Neural progenitor cell (in vitro differentiated cells): ENCODE measurements at places on chromosomes 6 and 20. TPM values are rescaled to one million over a fixed set of nuclear protein-coding genes. Genes with fewer than 3 reads are reported as not detected.

DNA sequence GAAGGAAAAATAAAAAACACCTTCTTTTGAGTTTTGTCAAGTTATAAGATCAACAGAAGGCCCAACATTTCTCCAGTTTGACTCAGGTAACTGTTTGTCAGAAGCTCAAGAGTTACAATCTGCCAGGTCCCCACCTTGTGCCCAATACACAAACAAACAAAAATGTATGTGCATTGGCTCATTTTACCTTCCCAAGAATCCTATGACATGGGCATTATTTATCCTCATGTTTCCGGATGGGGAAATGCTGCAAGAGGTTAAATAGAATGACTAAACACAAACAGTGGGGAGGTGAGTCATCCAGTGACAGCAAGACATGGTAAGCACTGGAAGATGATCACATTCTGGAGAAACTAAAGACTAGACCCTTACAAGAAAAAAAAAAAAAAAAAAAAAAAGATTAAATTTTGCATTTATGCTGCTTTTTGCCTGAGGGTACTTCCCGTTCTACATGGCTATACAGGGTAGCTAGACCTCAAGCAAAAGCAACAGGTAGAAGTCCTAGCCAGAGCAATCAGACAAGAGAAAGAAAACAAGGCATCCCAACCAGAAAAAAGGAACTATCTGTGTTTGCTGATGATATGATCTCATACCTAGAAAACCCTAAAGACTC is 23.6 kb upstream of the ANKRD60 start:
- no peak for DNase-seq
- H3K27ac ChIP-seq, result no peak overlapping the region
- H3K36me3 ChIP-seq, result no peaks in the 10 kb centered on the region
- no peaks in the 10 kb centered on the region for H3K4me1 ChIP-seq

GRCh38 chr6:46011188-46012085 is 4.2 kb downstream of the CLIC5 start:
- peaks cover 42% of the 10 kb centered on the region for H3K27me3 ChIP-seq
- H3K27ac ChIP-seq, result no peak overlapping the region
- no peaks in the 10 kb centered on the region for H3K36me3 ChIP-seq

DNA sequence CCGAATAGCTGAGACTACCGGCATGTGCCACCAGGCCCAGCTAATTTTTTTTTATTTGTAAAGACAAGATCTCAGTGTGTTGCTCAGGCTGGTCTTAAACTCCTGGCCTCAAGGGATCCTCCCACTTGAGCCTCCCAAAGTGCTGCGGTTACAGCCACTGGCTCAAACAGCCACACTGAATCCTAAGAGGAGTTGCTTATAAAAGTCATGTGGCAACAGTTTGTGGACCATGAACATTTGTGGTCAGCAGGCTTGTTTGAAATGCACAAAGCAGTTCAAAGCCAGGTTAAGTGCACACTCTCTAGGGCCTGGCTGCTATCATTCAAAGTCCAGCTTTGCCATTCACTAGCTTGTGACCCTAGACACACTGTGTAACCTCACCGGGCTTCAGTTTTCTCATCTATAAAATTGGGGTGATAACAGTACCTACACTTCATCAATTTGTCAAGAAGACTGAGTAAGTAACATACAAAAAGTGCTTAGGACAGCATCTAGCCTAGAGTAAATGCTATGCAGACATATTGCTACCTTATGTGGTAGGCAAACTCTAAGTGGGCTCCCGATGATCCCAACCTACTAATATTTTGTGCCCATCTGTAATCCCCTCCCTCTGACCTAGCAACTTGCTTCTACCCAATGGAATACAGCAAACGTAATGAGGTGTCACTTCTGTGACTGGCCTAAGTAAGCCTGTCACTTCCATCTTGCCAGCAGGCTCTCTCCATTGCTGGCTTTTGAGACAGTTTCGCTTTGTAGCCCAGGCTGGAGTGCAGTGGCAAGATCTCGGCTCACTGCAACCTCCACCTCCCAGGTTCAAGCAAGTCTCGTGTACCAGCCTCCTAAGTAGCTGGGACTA is 122.9 kb downstream of the ZMYND8 start:
- H3K27me3 ChIP-seq, result no peaks in the 10 kb centered on the region
- DNase-seq, result no peak
- H3K4me3 ChIP-seq, result no peak overlapping the region
- peaks cover 17% of the 10 kb centered on the region for H3K36me3 ChIP-seq
- H3K27ac ChIP-seq, result no peak overlapping the region

DNA sequence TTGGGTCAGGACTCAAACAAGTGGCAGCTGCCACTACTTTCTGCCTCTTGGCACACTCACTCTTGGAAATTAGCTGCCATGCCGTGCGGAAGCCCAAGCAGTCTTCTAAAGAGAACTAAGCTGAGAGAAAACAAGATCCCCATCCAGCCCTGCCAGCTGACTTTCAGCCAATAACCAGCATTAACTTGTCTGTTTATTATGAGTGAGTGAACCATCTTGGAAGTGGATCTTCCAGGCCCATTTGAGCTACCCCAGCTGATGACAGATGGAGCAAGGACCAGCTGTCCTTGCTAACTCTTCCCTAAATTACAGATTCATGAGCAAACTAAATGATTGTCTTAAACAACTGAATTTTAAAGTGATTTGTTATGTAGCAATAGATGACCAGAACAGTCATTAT is 73.9 kb upstream of the RBM24 start:
- no peaks in the 10 kb centered on the region for H3K27me3 ChIP-seq
- no peaks in the 10 kb centered on the region for H3K36me3 ChIP-seq
- H3K4me1 ChIP-seq, result peaks cover 3% of the 10 kb centered on the region
- no peak for DNase-seq

GRCh38 chr6:48813836-48814235 is 649.2 kb downstream of the MMUT start:
- no peaks in the 10 kb centered on the region for H3K36me3 ChIP-seq
- H3K4me1 ChIP-seq, result no peaks in the 10 kb centered on the region
- H3K27me3 ChIP-seq, result no peaks in the 10 kb centered on the region
- no peak overlapping the region for H3K4me3 ChIP-seq
- no peak for DNase-seq

- H3K4me3 ChIP-seq, result no peak overlapping the region
- H3K27ac ChIP-seq, result no peak overlapping the region
- no peaks in the 10 kb centered on the region for H3K4me1 ChIP-seq
- DNase-seq, result peak; percentile 78
- H3K36me3 ChIP-seq, result no peaks in the 10 kb centered on the region
- peaks cover 10% of the 10 kb centered on the region for H3K27me3 ChIP-seq
These were observed 8.9 kb downstream of the BPIFB1 start for GRCh38 chr20:33291830-33292355.

GRCh38 chr6:45566882-45567281 is 189.1 kb upstream of the SUPT3H start:
- H3K4me3 ChIP-seq, result no peak overlapping the region
- H3K4me1 ChIP-seq, result peaks cover 15% of the 10 kb centered on the region
- H3K36me3 ChIP-seq, result no peaks in the 10 kb centered on the region
- H3K27me3 ChIP-seq, result no peaks in the 10 kb centered on the region
- DNase-seq, result peak; percentile 82

DNA sequence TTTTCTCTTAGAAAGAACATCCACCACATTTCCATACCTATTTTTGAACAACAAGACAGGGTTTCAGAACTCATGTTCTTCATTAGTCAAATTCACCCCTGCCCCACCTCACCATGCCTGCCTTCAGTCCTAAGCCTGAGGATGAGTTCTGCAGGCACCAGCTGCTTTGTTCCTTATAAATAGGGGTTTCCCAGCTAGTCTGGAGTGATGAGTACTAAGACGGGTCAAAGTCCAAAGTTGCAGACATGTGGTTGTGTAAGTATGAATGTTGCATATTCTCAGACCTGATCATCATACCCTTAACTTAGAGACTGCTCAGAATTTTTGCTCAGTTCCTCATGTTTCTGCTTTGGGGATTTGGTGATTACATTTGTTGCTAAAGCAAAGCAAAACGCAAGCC is 257.7 kb upstream of the CDYL start:
- no peak overlapping the region for H3K27ac ChIP-seq
- no peaks in the 10 kb centered on the region for H3K4me1 ChIP-seq
- DNase-seq, result no peak
- H3K27me3 ChIP-seq, result no peaks in the 10 kb centered on the region
- no peaks in the 10 kb centered on the region for H3K36me3 ChIP-seq
- H3K4me3 ChIP-seq, result no peak overlapping the region

GRCh38 chr20:14838663-14839628 is 501.5 kb upstream of the FLRT3 start:
- H3K36me3 ChIP-seq, result no peaks in the 10 kb centered on the region
- H3K27me3 ChIP-seq, result no peaks in the 10 kb centered on the region
- DNase-seq, result no peak
- no peaks in the 10 kb centered on the region for H3K4me1 ChIP-seq
- no peak overlapping the region for H3K4me3 ChIP-seq

DNA sequence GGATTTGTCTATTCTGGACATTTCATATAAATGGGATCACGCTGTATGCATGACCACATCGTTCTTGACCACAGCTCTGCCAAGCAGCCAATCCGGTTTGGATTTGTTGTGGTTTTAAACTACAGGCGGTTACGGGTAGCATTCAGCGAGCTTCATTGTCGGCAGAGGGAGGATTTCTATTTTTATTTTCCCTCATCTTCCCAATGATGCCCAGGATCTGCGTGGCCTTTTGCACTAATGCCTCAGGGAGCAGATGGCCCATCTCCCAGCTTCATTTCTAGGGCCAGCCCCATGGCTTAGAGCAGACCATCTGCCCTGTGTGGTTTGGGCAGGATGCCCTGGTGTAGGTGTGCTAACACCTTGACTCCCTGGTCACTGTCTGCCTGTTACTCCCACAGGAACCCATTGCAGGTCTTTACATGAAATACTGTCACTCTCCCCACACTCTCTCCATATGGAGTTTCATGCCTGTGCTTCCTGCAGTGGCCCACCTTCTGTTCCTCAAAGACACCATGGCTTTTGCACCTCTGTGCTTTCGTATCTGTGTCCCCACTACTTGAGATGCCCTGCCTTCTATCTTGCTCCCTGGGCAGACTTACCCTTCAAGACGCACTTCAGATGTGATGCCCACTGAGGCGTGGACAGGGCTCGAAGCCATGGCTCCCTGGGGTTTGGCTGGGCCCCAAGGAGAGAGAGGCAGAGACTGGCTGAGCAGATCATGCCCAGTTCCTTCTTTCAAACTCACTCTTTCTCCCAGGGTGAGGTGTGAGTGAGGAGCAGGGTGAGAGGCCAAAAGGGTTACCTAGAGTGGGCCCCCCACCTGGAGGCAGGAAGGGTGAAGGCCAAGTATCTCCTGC is 26.0 kb downstream of the SDCBP2 start:
- no peak overlapping the region for H3K27ac ChIP-seq
- peaks cover 8% of the 10 kb centered on the region for H3K4me1 ChIP-seq
- no peaks in the 10 kb centered on the region for H3K36me3 ChIP-seq
- H3K27me3 ChIP-seq, result no peaks in the 10 kb centered on the region
- no peak overlapping the region for H3K4me3 ChIP-seq
- DNase-seq, result no peak

- H3K4me1 ChIP-seq, result no peaks in the 10 kb centered on the region
- H3K4me3 ChIP-seq, result no peak overlapping the region
- no peak for DNase-seq
- no peak overlapping the region for H3K27ac ChIP-seq
These were observed 34.9 kb upstream of the AKIRIN2 start for GRCh38 chr6:87736809-87737540.

GRCh38 chr20:39453890-39454289 is 491.7 kb downstream of the DHX35 start:
- H3K36me3 ChIP-seq, result no peaks in the 10 kb centered on the region
- no peak overlapping the region for H3K4me3 ChIP-seq

- H3K4me1 ChIP-seq, result no peaks in the 10 kb centered on the region
- no peaks in the 10 kb centered on the region for H3K36me3 ChIP-seq
- H3K27me3 ChIP-seq, result peaks cover 15% of the 10 kb centered on the region
- DNase-seq, result no peak
These were observed 94.1 kb downstream of the YTHDF1 start for GRCh38 chr20:63121749-63122405.

- no peak for DNase-seq
- no peaks in the 10 kb centered on the region for H3K27me3 ChIP-seq
- no peak overlapping the region for H3K27ac ChIP-seq
- no peak overlapping the region for H3K4me3 ChIP-seq
- no peaks in the 10 kb centered on the region for H3K4me1 ChIP-seq
- peaks cover 4% of the 10 kb centered on the region for H3K36me3 ChIP-seq
These were observed 15.7 kb downstream of the ATG5 start for GRCh38 chr6:106309766-106310373.

DNA sequence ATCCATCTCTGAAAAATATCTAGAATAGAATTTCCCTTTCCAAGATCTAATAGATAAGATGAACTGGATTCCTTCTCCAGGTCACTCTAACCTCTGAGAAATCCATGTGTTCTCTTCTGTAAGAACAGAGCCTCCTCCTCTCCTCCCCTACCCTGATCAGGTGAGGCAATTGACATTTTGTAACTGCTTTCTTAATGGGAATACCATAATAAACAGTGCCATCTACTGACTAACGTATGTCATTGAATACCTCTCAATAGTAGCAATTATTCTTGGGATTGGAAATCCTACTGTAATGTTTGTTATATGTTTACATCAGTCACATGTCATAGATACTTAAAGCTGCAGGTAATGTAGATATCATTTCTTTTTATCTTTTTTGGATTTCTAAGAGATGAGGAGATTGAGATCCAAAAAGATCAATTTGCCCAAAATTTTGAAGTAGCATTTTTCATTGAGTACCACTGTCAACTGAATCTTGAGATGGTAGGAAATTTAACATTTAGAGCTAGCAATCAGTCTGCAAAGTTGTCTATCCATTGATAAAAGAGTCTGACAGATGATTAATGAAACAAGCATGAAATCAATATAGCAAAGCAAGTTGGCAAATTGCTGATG is 365.8 kb upstream of the HSF2 start:
- no peak overlapping the region for H3K27ac ChIP-seq
- no peak overlapping the region for H3K4me3 ChIP-seq
- no peaks in the 10 kb centered on the region for H3K27me3 ChIP-seq
- DNase-seq, result peak; percentile 82
- no peaks in the 10 kb centered on the region for H3K36me3 ChIP-seq

NRSN1 gene
- total RNA-seq, result 0.19 and 0.31 TPM in 2 replicates

GINS1 gene
- 51.4 and 69.6 TPM in 2 replicates for total RNA-seq

CHMP4B gene
- total RNA-seq, result 40.7 and 51.4 TPM in 2 replicates

PGC gene
- total RNA-seq, result not detected in 2 replicates

MEP1A gene
- total RNA-seq, result not detected in 2 replicates

ADGRG6 gene
- 0.39 and 0.93 TPM in 2 replicates for total RNA-seq

LINC00237 gene
- total RNA-seq, result not detected in 2 replicates

RAB44 gene
- total RNA-seq, result 0.03 TPM in 1 of 2 replicates, not detected in the other

COL19A1 gene
- 0.03 TPM in 1 of 2 replicates, not detected in the other for total RNA-seq

MLN gene
- not detected in 2 replicates for total RNA-seq

ARMC2 gene
- 2.9 and 3.7 TPM in 2 replicates for total RNA-seq

TGM2 gene
- 0.22 and 0.28 TPM in 2 replicates for total RNA-seq

C2 gene
- total RNA-seq, result 1.1 and 1.4 TPM in 2 replicates

AHCY gene
- total RNA-seq, result 184 and 269 TPM in 2 replicates

EDN3 gene
- 0.28 TPM in 1 of 2 replicates, not detected in the other for total RNA-seq

RALGAPA2 gene
- total RNA-seq, result 22.8 and 25.9 TPM in 2 replicates

NKX2-2 gene
- total RNA-seq, result not detected in 2 replicates

IBTK gene
- 19.5 and 33.7 TPM in 2 replicates for total RNA-seq

LGSN gene
- 0.09 and 0.40 TPM in 2 replicates for total RNA-seq

RIPOR3 gene
- total RNA-seq, result 1.2 and 3.7 TPM in 2 replicates

HCRTR2 gene
- 0.06 TPM in 1 of 2 replicates, not detected in the other for total RNA-seq

LCA5 gene
- total RNA-seq, result 10.7 and 13.2 TPM in 2 replicates

LRRC73 gene
- 0.37 TPM in 1 of 2 replicates, not detected in the other for total RNA-seq
